ENCODE measurements at places on chromosomes 12 and 14.

DNA sequence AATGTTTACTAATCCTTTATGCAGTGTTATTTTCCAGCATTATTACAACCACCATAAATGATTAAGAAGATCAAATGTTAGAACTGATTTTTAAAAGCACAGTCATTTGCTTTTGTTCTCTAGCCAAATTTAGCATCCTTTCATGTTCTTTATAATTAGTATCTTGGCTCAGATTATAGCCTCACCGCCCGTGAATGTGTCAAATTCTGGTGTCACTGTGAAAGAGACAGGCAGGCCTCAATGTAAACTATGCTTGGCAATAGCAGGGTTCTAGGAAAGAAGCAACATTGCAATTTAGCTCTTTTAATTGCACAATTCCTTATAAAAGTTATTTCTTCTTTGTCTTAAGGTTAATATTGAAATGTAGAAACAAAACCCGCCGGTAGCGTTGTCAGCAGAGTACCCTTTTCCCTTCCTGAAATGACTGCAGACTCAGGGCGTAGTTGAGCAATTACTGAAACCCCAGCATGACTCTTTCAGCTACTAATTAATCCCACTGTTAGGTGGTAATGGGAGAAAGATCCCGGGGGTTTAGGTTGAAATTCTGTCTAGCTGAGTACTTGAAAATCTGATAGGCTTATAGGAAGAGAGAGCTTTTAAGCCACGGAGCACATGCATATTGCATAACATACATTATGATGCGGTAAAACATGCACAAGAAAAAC lies 1600.5 kb upstream of the SEL1L start:
- DNase-seq: no peak

GRCh38 chr14:51544901-51545300 lies 106.8 kb upstream of the FRMD6 start:
- no peak for DNase-seq

DNA sequence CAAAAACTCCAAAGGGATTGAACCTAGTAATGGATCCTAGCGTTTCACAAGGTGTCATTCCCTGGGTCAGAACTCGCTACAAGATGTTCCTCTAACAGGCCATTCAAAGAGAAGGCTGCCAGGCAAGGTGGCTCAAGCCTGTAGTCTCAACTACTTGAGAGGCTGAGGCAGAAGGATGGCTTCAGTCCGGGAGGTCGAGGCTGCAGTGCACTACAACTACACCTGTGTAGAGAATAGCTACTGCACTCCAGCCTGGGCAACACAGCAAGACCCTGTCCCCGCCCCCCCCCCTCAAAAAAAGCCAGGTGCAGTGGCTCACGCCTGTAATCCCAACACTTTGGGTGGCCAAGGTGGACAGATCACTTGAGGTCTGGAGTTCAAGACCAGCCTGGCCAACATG lies 14.4 kb downstream of the PPTC7 start:
- no peak for DNase-seq

DNA sequence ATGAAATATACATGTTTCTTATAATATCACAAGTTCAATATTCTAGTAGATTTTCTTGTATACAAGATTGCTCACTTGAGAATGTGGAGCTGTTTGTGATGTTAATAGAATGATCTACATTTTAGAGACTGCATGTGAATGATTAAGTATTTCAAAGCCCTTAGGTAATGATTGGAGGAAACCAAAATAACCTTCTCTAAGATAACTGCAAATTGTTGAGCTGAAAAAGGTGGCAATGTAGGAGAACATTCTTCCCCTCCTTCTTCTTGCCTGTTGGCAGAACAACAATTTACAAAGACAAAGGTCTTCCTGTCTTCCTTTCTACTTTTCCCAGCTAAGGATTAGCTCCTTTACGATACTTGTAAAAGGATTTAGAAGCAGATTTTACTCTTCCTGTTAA lies 2.0 kb upstream of the CLEC6A start:
- no peak for DNase-seq

DNA sequence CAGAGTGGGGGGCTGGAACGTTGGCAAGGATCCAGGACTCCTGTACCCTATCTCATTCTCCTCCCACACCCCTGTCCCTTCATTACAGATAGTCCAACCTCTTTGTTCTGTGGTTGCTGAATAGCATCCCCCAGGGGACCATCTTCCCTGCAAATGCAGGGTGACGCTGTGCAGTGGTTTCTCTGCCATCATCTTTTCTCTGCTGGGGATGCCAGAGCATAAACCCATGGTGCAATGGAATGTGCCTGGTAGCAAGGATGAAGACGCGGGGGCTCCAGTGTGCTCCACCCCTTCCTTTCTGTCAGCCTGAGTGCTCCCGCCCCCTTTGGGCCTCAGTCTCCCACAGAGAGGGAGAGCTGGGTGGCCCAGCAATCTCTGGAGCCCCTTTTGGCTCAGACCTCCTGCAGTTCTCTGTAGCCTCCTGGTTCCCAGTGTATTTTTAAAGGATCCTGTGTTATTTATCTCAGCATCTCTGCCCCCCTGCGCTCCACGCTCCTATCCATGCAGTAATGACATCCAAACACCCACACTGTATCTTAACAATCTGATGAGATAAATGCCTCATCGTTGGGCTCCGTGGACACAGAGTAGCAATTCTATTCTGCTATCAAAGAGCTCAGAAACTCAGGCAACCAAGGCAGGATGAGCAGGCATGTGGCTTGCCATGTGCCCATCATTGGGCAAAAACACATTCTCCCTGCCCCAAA lies 212.8 kb downstream of the CACNA1C start:
- no peak for DNase-seq

DNA sequence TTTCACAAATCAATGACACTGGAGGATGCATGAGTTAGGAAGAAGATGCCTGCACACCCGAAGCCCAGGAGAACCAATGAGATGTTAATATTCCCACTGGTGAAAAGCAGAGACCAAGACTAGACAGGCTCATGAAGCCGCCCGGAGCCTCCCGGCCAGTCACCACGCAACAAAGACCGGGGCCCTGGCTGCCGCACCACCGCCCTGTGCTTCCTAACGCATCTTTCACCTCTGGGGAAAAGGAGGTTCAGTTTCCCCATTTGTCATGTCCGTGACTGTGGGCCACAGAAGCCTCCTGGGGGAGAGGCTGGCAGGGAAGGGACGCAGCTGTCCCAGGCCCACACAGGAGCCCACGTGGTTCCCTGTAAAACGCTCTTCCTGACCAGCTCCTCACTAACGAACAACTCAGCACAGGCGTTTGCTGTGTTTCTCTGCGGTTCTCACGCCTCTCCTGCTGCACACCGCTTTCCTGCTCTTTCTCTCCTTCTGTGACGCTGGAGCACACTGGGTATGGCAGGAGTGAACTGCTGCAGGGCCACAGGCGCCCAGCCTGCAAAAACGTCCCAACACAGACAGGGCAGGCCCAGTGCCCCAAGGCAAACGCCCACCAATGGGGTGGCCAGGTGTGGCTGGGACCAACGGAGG lies 10.8 kb downstream of the RIMBP2 start:
- DNase-seq: no peak
